NCI-H524 (cell line): ENCODE measurements at places on chromosomes 7 and 10.

GRCh38 chr7:138716889-138717288, 15.7 kb upstream of the SVOPL start:
- DNase-seq = no peak

GRCh38 chr7:53022893-53023292, 12.5 kb upstream of the POM121L12 start:
- DNase-seq = no peak

DNA sequence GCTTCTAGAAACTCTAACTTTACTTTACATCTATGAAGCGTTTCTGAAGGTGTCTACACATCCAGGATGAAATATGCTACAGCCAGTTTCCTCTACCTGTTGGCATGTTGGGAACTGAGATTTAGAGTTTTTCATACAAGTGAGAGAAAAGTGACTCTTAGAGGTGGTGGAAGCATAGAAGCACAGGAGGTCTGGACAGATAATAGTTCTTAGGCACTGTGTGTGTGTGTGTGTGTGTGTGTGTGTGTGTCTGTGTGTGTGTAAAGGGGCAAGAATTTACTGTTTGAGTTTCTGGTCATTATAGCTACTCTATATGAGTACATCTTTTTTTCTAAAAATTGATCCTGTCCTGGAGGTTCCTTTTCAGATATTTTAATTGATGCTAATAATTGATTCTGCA, 110.7 kb upstream of the MTPN start:
- no peak for DNase-seq

- DNase-seq = no peak
Measured at GRCh38 chr7:137656227-137656849, 190.4 kb downstream of the DGKI start.

DNA sequence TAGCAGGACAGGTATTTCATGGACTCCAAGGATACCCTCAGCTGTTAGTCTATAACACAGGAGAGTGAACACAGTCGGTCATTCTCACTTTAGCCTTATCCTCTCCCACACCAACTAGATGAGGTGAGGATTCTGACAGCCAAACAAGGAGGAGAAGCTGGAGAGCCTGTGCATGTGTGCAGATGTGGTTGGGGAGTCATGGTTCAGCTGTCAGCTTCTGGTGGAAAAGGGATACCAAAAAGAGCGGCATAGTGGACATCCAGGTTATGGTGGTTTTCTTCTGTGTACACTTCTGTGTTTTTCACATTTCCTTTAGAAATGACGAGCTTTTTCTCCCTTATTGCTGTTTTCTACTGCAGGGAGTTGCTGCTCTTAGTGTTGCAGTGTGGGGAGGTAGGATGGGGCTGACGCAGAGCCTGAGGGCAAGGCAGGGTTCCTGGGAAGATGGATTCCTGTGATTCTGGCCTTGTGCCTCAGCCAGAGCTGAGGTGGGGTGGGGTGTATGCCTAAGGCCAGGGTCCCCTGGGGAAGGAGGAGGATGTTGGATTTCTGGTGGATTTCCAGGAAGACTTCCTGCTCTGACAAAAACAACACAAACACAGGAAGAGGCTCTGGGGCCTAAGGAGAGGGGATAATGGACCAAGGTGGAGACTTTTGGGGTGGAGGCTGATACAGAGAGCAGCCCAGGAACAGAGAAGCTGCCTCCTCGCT, 26.6 kb downstream of the PLAU start:
- no peak for DNase-seq

DNA sequence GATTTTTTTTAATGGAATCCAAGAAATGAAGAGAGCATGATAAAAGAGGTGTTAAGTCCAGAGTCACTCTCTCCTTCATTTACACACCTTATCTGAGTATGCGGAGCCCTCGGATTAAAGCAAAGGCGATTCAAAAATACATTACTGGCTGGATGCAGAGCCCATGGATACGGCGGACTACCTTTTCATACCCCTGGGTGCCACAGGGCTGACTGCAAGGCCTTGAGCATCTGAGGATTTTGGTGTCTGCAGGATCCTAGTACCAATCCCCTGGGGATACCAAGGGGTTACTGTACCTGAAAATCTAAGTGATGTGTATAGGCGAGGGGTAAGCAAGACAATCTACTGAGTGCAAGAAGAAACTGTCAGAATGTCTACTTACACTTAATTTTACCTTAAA, 20.5 kb downstream of the PIP4K2A start:
- DNase-seq = no peak
